ENCODE measurements at places on chromosomes 6 and 20. TPM values are rescaled to one million over a fixed set of nuclear protein-coding genes. Genes with fewer than 3 reads are reported as not detected.

- DNase-seq, result no peak
Measured at GRCh38 chr20:57199656-57200405, 66.6 kb downstream of the BMP7 start.

GRCh38 chr6:42771741-42772100, 10.1 kb upstream of the BICRAL start:
- no peak for DNase-seq

- DNase-seq, result no peak
Measured at GRCh38 chr20:6559791-6560190, 207.7 kb upstream of the BMP2 start.

DNA sequence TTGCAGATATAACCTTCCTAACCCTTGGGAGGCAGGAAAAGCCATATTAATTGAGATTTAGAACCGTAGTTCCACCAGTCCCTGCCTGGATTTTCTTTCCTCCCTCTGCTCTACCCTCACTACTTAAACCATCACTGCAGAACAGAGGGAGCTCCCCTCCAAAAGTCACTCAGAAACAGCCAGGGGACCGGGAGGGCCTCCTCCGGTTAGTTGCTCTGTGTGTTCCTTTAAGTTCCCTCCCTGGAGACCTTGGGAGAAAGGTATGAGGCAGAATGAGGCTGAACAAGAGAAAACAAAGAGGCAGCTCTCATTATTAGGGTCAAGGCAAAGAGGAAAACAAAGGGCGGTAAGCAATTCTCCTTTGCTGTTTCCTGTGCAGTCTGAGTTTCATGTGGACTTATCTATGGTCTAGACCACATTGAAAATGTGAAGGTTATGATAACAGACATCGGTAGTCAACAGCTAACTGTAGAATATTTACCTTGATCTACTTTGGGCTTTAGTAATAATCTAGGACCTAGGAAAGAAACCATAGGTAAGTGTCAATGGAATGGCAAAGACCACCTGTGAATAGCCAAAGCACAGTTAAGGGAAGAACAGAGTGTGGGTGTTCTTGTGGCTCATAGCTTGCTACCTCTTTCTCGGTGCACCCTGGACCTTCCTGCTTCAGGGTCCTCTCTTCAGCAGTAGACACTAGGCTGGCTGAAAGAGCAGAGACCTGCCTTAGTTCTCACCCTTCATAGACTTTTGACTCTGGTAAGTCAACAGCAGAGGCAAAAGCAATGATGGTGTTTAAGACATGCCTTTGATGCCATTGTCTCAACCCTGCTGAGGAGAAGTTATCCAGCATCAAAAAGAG, 250.9 kb upstream of the CITED2 start:
- DNase-seq, result no peak

DNA sequence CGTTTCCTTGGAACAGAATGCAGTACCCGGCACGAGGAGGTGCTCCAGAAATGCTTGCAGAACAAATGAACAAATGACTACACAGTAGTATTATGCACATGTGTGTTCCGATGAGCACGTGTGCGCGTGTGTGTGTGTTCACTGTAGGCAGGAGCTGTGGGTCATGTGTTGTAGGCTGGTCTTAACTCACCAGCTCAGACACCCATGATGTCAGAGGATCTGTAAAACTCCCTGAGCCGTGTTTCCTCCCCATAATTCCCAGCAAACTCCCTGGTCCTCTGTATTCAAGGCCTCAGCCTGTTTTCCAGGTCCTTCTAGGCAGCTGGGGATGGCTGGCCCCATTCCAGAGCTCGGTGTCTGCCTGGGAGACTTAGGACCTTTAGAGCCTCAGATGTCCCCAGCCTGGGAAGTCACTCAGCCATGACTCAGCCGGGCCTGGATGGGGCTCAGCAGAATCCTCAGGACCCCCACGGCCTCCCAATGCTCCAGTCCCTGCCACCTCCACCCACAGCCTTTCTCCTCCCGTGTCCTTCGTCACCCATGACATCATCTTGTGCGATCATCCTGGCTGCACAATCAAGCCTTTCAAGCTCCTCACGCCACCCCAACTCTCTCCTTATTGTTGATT, 475.0 kb upstream of the SULF2 start:
- DNase-seq, result no peak

- DNase-seq, result no peak
Measured at GRCh38 chr6:121442576-121442975, 7.1 kb downstream of the GJA1 start.

DNA sequence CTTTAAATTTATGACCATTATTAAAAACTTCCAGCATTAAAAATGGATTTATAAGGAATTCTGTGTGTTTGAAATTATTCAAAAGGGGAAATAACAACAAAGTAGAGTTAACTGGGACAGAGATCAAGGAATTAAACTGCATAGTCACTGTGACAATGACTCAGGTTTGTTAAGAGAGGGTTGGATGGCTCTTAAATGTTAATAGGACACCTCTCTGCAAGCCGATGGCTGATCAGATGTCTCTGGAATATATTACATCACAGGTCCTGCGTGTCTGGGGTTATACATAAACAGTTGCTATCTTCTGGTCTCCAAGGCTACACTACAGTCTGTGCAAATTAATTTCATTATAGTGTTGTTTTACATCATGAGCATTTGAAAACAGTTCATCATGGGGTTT, 574.3 kb downstream of the COL12A1 start:
- DNase-seq, result no peak

GRCh38 chr20:34736106-34736735, 32.1 kb downstream of the TP53INP2 start:
- DNase-seq, result no peak

GRCh38 chr6:24959319-24959718, 23.6 kb upstream of the RIPOR2 start:
- no peak for DNase-seq

Gene NTSR1
- polyA plus RNA-seq, result 0.16 TPM

Gene FAM209A
- 0.48 TPM for polyA plus RNA-seq

Gene ADGRG6
- 142 TPM for polyA plus RNA-seq

Gene ELOVL4
- 1.6 TPM for polyA plus RNA-seq

Gene CLDN20
- polyA plus RNA-seq, result 3.5 TPM
